PC-3 (cell line): ENCODE measurements at places on chromosomes 5 and 9. TPM values are rescaled to one million over a fixed set of nuclear protein-coding genes. Genes with fewer than 3 reads are reported as not detected.
A peak's percentile ranks its signal among the peaks of the same experiment; 100 is the strongest.

DNA sequence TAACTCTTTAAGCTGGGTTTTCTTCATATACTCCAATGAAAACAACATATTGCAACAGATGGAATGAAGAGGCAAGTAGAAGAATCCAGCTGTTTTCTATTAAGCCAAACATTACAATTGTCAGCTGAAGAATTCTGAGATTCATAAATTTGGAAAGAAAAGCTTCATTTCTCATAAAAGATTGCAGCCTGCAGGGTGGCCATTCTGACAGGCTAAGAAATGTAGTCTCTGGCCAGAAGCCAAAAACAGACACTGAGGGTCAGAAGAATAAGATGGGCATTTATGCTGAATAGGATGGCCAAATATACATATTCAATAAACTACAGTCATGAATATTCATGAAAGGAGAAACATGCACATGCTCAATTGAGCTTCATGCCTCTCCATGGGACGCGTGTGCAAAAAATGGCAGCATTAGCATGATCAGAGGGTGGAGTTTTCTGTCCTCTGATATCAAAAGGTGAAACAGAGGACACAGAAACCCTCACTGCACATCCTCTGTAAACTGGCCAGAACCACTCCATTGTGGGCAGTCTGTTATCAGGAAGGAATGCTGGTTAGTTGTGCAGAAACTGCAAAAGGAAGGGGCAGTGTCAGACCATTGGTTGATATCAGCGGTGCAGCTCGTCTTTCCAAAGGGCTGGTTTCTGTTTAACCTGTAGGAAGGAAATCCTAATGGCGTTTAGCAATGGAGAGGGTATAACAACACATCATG, 50.2 kb downstream of the FXN start:
- no peak overlapping the region for H3K4me3 ChIP-seq
- no peak overlapping the region for H3K27ac ChIP-seq
- no peaks in the 10 kb centered on the region for H3K36me3 ChIP-seq
- no peaks in the 10 kb centered on the region; the same call in 1 of the 2 replicates for H3K4me1 ChIP-seq
- no peak for DNase-seq
- no peaks in the 10 kb centered on the region for H3K27me3 ChIP-seq

Gene SUSD3
- total RNA-seq, result 12.7 and 13.4 TPM in 2 replicates

Gene FCN2
- total RNA-seq, result not detected in 2 replicates

DNA sequence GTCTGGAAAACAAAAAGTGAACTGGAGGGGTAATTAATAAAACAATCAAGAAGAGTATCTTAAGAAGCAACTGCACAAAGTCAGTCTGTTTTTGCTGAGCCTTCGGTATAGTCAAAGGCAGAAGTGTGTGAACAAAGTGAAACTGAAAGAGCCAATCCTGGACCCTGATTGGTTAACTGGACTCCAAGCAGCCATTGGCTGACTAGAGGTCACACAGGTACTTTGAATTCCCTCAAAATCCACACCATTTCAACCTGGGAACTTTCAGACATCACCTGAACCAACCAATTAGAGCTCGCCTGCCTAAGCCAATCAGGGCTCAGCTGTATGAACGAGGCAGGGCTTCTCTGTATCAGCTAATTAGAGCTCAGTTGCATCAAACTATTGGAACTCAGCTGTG, 286.7 kb downstream of the TLE4 start:
- DNase-seq, result peak; percentile 49
- no peak overlapping the region for H3K27ac ChIP-seq
- no peaks in the 10 kb centered on the region for H3K27me3 ChIP-seq
- H3K4me1 ChIP-seq, result no peaks in the 10 kb centered on the region
- H3K4me3 ChIP-seq, result peak overlapping the region; percentile 47; the same call in 1 of the 2 replicates

DNA sequence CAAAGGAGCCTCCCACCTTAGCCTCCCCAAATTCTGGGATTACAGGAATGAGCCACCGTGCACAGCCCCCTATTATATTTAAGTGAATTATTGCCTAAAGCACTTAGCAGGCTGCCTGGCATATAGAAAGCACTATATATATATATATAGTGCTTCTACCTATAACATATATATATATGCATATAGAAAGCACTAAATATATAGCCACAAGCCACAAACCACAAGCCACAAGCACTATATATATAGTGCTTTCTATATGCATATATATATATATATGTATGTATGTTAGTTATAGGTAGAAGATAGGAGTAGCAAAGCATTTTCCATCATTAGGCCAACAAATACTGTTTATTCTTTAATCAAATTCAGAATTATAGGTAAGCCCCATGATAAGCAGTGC, 185.8 kb downstream of the CWC27 start:
- no peak overlapping the region for H3K4me3 ChIP-seq
- H3K36me3 ChIP-seq, result no peaks in the 10 kb centered on the region
- H3K27me3 ChIP-seq, result no peaks in the 10 kb centered on the region
- no peaks in the 10 kb centered on the region for H3K4me1 ChIP-seq

DNA sequence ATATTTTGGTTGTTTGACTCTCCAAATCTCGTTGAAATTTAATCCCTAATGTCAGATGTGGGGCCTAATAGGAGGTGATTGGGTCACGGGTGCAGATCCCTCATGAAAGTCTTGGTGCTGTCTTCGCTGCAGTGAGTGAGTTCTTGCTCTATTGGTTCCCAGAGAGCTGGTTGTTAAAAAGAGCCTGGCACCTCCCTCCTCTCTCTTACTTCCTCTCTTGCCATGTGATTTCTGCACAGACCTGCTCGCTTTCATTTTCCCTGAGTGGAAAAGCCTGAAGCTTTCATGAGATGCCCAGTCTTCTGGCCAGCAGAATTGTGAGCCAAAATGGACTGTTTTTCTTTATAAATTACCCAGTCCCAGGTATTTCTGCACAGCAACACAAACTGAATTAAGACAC, 221.6 kb downstream of the MAT2B start:
- H3K4me3 ChIP-seq, result no peak overlapping the region
- H3K27me3 ChIP-seq, result no peaks in the 10 kb centered on the region
- DNase-seq, result no peak
- H3K36me3 ChIP-seq, result no peaks in the 10 kb centered on the region
